Urinary bladder (tissue), 4 donors: ENCODE measurements at places on chromosomes 12 and 14. TPM values are rescaled to one million over a fixed set of nuclear protein-coding genes. Genes with fewer than 3 reads are reported as not detected.

B4GALNT1 gene
- total RNA-seq, result 3.6 TPM

FOXN4 gene
- not detected for total RNA-seq

ENDOU gene
- total RNA-seq, result not detected

LBHD2 gene
- not detected for total RNA-seq
